ENCODE measurements at places on chromosomes 7 and 10. TPM values are rescaled to one million over a fixed set of nuclear protein-coding genes. Genes with fewer than 3 reads are reported as not detected.
A peak's percentile ranks its signal among the peaks of the same experiment; 100 is the strongest.

GDI2 gene
- total RNA-seq = 263 TPM

MACROH2A2 gene
- total RNA-seq = 6.3 TPM

GRCh38 chr7:53485354-53485753, 449.9 kb downstream of the POM121L12 start:
- H3K4me3 ChIP-seq = no peak overlapping the region
- H3K27me3 ChIP-seq = no peaks in the 10 kb centered on the region
- no peak for DNase-seq
- no peak overlapping the region for H3K27ac ChIP-seq
- H3K36me3 ChIP-seq = no peaks in the 10 kb centered on the region

GRCh38 chr10:70672165-70673042, at the start of gene ADAMTS14:
Gene ADAMTS14 (plus strand): TSS chr10:70672506. CDS start chr10:70672803, 297 bp downstream.
- no peak for DNase-seq
- H3K4me1 ChIP-seq = peaks cover 13% of the 10 kb centered on the region
- peak within 1 kb of the TSS; percentile 59 for H3K4me3 ChIP-seq
- no peak within 1 kb of the TSS for H3K27ac ChIP-seq
- peaks cover 54% of the 10 kb centered on the region for H3K27me3 ChIP-seq
- no peaks in the 10 kb centered on the region for H3K36me3 ChIP-seq

DNA sequence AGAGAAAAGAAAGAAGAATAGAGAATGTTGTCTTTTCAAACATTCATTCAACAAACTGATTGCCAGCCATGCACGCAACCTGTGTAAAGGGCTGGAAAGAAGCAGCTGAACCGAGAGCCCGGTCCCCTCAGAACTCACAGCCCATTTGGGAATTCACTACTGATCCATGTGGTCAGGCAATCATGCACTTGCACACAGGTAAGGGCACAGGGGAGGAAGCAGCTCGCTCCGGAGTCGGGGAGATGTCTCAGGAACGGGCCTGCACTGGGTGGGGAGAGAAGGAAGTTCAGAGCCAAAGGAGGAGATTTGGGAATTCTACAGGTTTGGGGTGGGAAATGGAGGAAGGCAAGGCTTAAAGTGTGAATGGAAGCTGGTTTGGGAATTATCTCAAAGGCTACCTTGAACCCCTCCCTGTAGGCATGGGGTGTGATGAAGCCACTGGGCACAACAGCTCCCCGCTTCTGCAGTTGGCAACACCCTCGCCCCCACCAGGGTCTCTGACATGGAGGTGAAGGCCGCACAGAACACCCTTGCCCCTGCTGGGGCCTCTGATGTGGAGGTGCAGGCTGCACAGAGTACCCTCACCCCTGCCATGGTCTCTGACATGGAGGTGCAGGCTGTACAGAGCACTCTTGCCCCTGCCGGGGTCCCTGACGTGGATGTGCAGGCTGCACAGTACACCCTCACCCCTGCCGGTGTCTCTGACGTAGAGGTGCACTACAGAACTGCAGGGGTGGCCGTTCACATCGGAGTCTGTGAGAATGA, 194.4 kb upstream of the RNF32 start:
- no peak for DNase-seq
- no peaks in the 10 kb centered on the region for H3K4me1 ChIP-seq
- H3K36me3 ChIP-seq = no peaks in the 10 kb centered on the region
- H3K27ac ChIP-seq = no peak overlapping the region
- H3K27me3 ChIP-seq = peaks cover 6% of the 10 kb centered on the region
